ENCODE measurements at places on chromosomes 2 and 18. TPM values are rescaled to one million over a fixed set of nuclear protein-coding genes. Genes with fewer than 3 reads are reported as not detected.

DNA sequence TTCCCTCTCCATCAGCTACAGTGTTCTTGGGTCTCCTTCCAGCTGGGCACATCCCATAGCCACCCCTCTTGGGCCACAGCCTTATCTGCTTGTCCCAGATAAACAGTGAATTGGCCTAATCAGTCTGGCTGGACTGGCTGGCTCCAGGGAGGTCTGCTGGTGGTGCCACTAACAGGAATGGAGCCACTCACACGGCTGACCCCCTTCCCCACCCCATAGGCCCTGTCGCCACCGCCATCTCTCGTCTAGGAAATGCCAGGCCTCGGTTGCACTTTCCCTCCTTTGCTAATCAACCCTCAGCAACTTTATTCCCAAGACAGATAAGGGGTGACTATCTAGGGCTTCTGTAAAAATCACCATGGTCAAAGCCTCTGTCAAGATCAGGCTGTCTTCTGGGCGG lies 23.0 kb upstream of the TNP1 start:
- H3K36me3 ChIP-seq, result no peaks in the 10 kb centered on the region
- DNase-seq, result no peak
- H3K27me3 ChIP-seq, result no peaks in the 10 kb centered on the region
- H3K4me3 ChIP-seq, result no peak overlapping the region
- no peak overlapping the region for H3K27ac ChIP-seq
- H3K4me1 ChIP-seq, result peaks cover 7% of the 10 kb centered on the region

DNA sequence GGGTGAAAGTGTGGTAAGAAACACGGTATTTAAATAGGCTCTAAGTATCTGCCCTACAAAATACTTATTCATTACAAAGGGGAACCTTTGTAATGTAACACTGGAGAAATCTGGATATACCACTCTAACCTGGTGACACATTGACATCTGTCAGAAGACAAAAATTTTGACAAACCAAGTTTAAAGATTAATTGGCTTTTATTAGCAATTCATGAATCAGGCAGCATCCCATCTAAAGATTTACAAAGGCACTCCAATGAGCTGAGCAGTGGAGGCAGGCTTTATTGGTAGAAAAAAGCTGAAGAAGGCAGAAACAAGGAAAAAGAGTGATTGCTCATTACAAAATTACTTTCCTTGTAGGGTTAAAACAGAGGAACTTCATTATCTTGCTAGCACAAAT lies 35.0 kb downstream of the BMPR2 start:
- H3K4me3 ChIP-seq, result no peak overlapping the region
- no peaks in the 10 kb centered on the region for H3K36me3 ChIP-seq
- H3K27ac ChIP-seq, result no peak overlapping the region
- peaks cover 12% of the 10 kb centered on the region for H3K4me1 ChIP-seq
- no peak for DNase-seq
- no peaks in the 10 kb centered on the region for H3K27me3 ChIP-seq

DNA sequence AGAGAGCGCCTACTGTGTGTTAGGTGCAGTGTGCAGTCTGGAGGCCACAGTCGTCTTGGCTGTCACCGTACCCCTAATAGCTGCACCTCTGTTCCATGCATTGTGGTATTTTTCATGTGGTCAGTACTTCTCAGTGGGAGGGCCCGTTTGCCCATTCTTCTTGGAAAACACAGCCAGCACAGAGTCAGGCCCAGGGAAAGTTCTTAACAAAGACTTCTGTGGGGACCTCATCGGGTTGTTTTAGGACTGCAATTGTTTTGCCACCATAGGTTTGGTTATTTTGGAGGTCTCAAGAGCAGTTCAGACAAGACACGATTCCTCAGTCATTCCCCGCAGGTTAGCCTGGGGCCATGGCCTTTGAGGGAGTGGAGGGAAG lies 62.3 kb downstream of the SMIM21 start:
- no peak overlapping the region for H3K27ac ChIP-seq
- no peaks in the 10 kb centered on the region for H3K36me3 ChIP-seq
- no peak overlapping the region for H3K4me3 ChIP-seq
- no peak for DNase-seq
- no peaks in the 10 kb centered on the region for H3K27me3 ChIP-seq
- no peaks in the 10 kb centered on the region for H3K4me1 ChIP-seq

GRCh38 chr2:6945087-6945813 lies 28.0 kb downstream of the RNF144A start:
- no peak overlapping the region for H3K4me3 ChIP-seq
- peak; percentile 57 for DNase-seq
- peaks cover 10% of the 10 kb centered on the region for H3K4me1 ChIP-seq
- no peaks in the 10 kb centered on the region for H3K27me3 ChIP-seq

- H3K4me3 ChIP-seq, result no peak overlapping the region
- peaks cover 40% of the 10 kb centered on the region for H3K4me1 ChIP-seq
- no peak overlapping the region for H3K27ac ChIP-seq
Observed at GRCh38 chr2:46120792-46121555, 176.2 kb upstream of the EPAS1 start.

- no peak overlapping the region for H3K4me3 ChIP-seq
- H3K27me3 ChIP-seq, result no peaks in the 10 kb centered on the region
- no peaks in the 10 kb centered on the region for H3K36me3 ChIP-seq
- DNase-seq, result no peak
- H3K27ac ChIP-seq, result no peak overlapping the region
Observed at GRCh38 chr2:10243926-10244270, 58.8 kb upstream of the HPCAL1 start.

DPP10 gene
- total RNA-seq, result 6.6 TPM

DNA sequence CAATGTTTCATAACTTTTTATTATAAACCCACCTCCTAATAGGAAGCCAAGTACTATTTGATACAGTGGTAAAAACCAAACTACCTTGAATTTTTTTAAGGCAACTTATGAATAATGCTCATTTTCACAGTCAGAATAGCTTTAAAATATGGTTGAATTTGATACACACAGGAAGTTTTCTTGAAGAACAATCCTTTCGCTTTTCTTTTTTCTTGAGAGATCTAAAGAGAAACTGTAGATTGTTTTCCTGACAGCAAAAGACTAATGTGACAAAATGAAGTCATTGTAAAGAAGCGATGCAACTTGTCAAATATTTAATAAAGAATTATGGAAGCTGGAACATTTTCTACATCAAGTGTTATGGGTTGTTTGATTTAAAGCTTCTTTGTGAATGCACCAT lies 227.7 kb downstream of the ALPK2 start:
- no peak overlapping the region for H3K27ac ChIP-seq
- no peak overlapping the region for H3K4me3 ChIP-seq
- H3K36me3 ChIP-seq, result peaks cover 17% of the 10 kb centered on the region
- no peaks in the 10 kb centered on the region for H3K27me3 ChIP-seq
- H3K4me1 ChIP-seq, result peaks cover 11% of the 10 kb centered on the region
- DNase-seq, result no peak

SCYGR3 gene
- total RNA-seq, result not detected

GRCh38 chr2:25105336-25106085 lies 62.9 kb downstream of the POMC start:
- no peak for DNase-seq
- H3K27ac ChIP-seq, result no peak overlapping the region
- H3K4me3 ChIP-seq, result no peak overlapping the region

- peaks cover 8% of the 10 kb centered on the region for H3K4me1 ChIP-seq
- no peak overlapping the region for H3K27ac ChIP-seq
- H3K4me3 ChIP-seq, result no peak overlapping the region
- no peak for DNase-seq
- no peaks in the 10 kb centered on the region for H3K27me3 ChIP-seq
Observed at GRCh38 chr18:42401131-42401673, 446.2 kb downstream of the PIK3C3 start.

CAPN14 gene
- total RNA-seq, result not detected

SULT1C4 gene
- total RNA-seq, result 4.3 TPM

DNA sequence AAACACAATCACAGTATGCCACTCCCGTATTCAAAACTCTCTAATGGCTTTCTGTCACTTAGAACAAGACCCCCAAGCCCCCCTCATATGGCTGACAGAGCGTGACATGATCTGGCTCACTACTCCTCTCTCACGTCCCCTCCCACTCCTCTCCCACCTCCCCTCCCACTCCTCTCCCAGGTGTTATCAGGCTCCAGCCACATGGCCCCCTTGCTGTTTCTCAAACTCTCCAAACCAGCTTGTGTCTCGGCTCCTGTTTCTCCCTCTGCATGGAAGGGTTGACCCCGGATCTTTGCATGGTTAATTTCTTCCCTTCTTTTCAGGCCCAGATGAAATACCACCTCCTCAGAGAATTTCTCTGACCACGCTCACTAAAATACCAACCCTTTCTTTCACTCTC lies 180.8 kb downstream of the SLC8A1 start:
- no peak overlapping the region for H3K4me3 ChIP-seq
- H3K36me3 ChIP-seq, result no peaks in the 10 kb centered on the region
- no peaks in the 10 kb centered on the region for H3K27me3 ChIP-seq
- DNase-seq, result no peak
- H3K27ac ChIP-seq, result no peak overlapping the region
